ENCODE measurements at places on chromosomes 3 and 15.
A peak's percentile ranks its signal among the peaks of the same experiment; 100 is the strongest.

GRCh38 chr15:52876991-52877663 is 87.0 kb upstream of the ONECUT1 start:
- no peak for DNase-seq

DNA sequence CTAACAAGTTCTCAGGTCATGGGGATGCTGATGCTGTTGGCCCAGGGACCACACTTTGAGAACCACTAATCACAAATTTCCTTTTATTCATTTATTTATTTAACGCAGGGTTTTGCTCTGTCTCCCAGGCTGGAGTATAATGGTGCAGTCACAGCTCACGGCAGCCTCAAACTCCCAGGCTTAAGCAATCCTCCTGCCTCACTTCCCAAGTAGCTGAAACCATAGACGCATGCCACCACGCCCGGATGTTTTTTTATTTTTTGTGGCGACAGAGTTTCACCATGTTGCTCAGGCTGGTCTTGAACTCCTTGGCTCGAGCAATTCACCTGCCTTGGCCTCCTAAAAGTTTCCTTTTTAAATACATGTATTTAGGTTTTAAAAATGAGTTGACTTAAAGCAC is 20.7 kb upstream of the ISLR2 start:
- DNase-seq = no peak

- no peak for DNase-seq
Measured at GRCh38 chr3:14946739-14947099, 664 bp upstream of the NR2C2 start.

GRCh38 chr3:59997583-59997982 is 947.8 kb upstream of the CFAP20DC start:
- no peak for DNase-seq

GRCh38 chr3:53571264-53571663 is 76.9 kb downstream of the CACNA1D start:
- no peak for DNase-seq

DNA sequence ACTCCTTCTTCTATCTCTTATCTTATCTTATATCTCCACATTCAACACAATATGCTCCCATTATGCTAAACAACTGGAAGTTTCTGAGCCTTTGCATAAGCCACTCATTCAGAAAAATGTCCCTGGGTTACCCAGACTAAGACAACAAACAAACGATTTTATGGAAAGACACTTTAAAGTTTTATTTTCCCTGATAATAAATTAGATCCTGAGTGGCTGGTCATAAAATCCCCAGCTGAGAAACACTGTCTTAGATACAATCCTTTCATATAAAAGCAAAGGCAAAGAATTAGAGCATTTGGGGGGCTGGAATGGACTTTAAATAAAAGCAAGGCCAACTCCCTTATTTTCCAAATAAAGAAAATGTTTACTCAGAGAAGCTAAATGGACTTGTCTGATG is 322.3 kb downstream of the GBE1 start:
- no peak for DNase-seq

DNA sequence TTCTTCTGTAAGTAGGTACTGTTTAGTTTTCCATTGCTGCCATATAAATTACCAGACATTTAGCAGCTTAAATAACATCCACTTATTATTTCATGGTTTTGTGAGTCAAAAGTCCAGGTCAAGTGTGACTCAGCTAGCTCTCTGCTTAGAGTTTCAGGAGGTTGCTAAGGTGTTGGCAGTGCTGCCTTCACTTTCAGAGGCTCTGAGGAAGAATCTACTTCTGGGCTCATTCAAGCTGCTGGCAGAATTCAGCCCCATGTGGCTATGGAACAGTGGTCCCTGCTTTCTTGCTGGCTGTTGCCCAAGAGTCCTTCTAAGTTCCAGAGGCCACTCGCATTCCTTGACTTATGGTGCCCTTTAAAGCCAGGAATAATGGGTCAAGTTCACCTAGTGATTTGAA is 4.5 kb downstream of the CFAP44 start:
- no peak for DNase-seq

GRCh38 chr15:74869726-74870407 is 3.3 kb downstream of the SCAMP2 start:
- DNase-seq = peak; percentile 89

- DNase-seq = no peak
Measured at GRCh38 chr15:98860281-98861041, 147.1 kb downstream of the PGPEP1L start.

GRCh38 chr3:144585408-144585807 is 613.8 kb downstream of the DIPK2A start:
- DNase-seq = no peak

- peak; percentile 94 for DNase-seq
Measured at GRCh38 chr15:81312790-81313543, 11.0 kb downstream of the STARD5 start.

DNA sequence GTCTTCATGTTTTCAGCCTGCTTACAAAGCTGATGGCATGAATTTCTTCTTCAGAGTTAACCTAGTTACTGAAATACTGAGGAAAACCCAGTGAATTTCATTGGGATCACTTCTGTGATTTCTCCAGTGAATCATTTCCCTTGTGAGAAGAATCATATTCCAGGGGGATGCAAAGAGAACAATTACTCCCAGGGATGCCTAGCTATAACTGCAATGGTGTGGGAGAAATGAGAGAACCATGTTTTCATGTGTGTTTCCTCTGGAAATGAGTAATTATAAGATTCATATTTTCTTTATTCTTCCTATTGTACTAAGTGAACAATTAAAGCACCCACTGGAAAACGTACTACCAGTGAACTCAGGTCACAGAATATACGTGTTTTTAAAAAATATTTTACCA is 485.4 kb downstream of the GRM7 start:
- no peak for DNase-seq

DNA sequence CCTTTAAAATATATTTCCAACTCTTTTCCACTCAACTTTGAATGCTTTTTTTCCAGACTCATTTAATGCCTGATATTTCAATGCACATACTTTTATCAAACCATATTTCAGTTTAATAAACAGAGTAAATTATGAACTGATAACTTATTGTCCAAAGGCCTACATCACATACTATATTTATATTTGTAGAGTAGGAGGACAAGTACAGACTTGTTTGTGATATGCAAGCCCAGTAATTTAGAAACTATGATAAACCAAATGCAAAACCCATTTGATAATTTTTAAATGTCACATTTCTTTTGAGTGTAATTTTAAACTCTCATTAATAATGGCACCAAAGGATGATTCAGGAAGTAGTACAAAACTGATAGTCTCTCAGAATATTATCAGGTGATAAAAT is 3.3 kb downstream of the RFX7 start:
- no peak for DNase-seq

DNA sequence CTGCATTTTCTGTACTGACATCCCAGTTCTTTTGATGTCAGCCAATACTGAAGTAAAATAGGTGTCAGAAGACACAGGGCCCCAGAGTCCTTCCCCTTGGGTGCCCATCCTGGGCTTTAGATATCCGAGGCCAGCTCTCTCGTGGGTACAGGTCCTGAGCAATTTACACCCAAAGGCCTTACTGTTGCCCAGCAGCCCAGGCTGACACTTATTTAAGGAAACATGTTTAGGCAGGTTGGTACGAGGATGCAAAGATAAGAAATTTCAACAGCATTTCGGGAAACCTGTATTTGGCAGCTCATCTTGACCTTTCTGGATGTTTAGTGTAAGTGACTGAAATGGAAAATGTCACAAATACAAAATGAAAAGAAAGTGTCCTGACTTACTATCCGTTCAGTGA is 130.0 kb upstream of the IL12A start:
- DNase-seq = no peak

DNA sequence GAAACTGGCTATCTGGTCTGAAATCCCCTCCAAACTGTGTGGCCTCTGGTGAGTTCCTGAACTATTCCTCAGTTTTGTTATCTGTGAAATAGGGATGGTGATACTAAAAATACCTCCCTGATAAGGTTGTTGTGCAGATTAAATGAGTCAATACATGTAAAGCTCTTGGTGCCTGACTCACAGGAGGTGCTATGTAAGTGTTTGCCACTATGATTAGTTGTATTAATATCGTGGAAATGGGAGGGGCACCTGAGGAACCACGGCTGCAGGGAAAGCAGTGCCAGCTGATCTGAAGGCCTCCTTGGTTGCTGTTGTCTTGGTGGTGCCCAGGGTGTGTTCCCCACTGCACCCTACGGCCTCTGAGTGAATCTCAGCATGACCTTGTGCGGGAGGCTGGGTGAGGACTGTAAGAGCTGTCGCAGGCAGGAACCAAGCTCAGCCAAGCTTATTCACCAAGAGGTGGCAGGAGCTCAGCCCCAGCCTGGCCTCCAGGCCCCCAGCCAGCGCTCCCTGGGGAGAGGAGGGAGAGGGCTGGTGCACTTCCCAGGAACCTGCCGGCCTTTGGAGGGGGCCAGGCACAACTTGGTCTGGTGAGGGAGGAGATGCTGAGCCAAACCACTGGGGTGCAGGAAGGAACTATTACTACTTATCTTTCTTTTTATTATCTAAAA is 44.8 kb upstream of the CCDC174 start:
- peak; percentile 70 for DNase-seq

DNA sequence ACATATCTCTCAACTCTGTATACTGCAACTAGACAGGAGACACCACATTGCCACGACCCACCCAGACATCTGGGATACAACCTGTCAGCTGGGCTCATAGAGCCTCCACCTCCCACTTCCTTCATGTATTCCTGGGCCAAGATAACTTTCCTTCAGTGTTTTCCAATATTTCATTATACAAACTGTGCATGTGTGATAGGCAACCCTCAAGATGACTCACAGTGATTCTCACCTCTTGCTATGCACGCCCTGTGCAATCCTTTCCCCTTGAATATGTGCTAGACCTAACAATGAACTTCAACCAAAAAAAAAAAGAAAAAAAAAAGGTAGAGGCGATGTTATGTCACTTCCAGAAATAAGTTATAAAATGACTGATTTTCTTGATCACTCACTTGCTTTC is 138.0 kb upstream of the ALCAM start:
- DNase-seq = no peak

GRCh38 chr3:167148136-167148535 is 232.0 kb downstream of the ZBBX start:
- DNase-seq = no peak

GRCh38 chr3:108862865-108863798 is 40.5 kb downstream of the TRAT1 start:
- DNase-seq = no peak

- DNase-seq = no peak
Measured at GRCh38 chr3:1183320-1184048, 90.7 kb downstream of the CNTN6 start.

- no peak for DNase-seq
Measured at GRCh38 chr3:102474207-102474606, 39.4 kb downstream of the ZPLD1 start.

DNA sequence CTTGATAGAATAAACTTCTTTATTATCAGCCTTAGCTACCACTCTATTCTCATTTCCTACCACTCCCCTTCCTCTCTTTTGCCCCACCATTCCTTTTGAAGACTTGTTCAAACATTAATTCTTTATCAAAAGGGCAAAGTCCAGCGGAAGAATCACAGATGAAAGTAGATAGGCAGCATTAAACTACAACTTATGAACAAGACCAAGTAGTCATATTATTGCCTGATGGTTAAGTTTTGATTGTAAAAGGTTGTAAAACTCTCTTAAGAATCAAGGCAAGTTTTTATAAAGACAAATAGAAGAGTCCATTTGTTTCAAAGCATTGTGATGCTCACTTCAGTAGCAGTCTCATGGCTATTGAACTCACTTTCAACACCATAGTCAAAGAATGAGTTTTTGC is 22.4 kb upstream of the TGFBR2 start:
- DNase-seq = no peak

GRCh38 chr3:183809270-183809669 is 16.1 kb downstream of the MAP6D1 start:
- DNase-seq = no peak

DNA sequence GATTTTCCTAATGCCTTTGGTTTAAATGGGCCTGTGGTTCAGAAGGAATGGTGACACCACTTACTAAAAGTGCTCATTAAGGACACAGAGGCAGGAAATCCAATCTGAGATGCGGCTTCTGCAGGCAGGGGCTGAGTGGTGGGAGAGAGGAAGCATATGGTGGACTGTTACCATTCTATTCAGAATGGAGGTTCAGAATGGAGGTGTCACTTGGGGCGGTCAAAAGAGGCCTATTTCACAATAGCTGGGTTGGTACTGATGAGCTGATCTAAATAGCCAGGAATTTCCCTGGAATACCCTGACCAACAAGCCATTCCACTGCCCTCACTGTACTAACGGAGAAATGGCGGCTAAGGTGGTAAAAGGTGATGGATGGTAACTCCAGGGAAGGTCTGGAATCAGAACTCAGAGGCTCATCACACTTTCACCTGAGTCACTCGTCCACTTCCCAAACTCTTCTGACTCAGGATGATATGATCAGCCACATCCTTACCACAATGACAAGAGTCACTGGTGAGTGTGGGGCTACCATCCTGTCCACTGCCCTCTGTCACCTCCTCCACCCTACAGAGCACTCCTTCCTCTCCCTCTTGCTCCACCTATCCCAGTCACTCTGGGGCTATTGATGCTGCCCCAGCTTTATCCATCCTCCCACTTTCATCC is 15.7 kb downstream of the RFT1 start:
- no peak for DNase-seq

DNA sequence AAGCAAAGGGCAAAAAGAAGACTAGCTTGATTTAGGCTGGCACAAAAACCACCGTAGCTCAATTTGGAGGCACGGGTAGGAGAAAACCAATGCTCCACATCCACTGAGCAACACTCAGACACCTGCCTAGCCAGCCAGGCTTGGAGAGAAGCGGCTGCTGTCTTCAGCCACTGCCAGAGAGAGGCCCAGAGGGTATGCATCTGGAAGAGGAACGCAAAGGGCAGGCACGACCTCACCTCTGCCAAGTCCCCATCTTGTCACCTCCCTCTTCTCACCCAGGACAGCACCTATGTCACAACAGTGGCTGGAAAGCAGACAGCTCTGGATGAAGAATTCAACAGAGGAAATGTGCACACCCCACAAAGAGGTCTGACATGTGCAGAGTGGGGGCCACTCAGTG is 93.5 kb downstream of the ADAMTS17 start:
- DNase-seq = peak; percentile 23

GRCh38 chr15:99435113-99435695 is 130.6 kb upstream of the MEF2A start:
- peak; percentile 75 for DNase-seq

GRCh38 chr3:113136071-113136470 is 75.3 kb upstream of the BOC start:
- no peak for DNase-seq

DNA sequence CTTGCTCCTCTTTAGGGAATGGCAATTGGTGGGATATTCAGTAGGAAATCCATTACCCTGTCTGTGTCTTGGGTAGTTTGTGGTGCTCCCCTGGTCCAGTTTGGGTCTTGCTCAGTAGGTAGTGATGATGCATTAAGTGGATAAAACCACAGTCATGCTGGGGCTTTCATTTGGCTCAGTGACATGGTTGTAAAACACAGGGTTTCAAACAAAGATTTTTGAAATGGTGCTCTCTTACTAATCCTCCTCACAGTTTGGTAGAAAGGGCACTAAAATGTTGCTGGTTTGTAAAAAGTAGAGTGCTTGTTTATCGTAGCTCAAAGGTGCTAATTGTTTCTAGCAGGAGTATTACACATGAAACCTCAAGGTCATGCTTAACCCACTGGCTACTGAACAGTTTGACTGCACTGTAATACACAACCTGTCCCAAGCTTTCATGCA is 22.9 kb downstream of the BBX start:
- DNase-seq = no peak

GRCh38 chr15:38688761-38689160 is 124.1 kb upstream of the RASGRP1 start:
- DNase-seq = no peak

GRCh38 chr3:160055659-160056058 is 67.0 kb downstream of the IL12A start:
- DNase-seq = no peak

- DNase-seq = peak; percentile 72
Measured at GRCh38 chr3:127785711-127786265, 36.5 kb downstream of the MGLL start.

- no peak for DNase-seq
Measured at GRCh38 chr3:25182794-25183193, 245.3 kb upstream of the RARB start.
